ENCODE measurements at places on chromosomes 1 and 21. TPM values are rescaled to one million over a fixed set of nuclear protein-coding genes. Genes with fewer than 3 reads are reported as not detected.

DNA sequence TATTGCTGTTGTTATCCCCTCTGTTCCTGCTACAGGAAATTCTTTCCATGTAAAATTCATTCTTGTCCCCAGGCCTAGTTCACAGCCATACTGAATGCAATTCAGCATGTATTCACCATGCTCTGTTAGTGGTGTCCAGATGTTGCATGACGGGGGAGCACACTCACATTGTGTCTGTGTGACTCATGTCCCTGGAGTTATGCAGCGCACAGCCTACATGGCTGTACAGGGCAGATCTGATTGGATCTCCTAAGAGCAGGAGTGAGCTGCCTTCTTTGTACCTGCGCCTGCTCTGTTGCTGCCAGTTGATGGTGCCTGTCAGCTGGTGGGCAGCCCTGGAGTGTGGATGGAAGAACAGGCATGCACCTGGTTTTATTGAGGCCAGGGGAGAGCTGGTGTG, 17.6 kb downstream of the HTR6 start:
- no peak overlapping the region for H3K4me3 ChIP-seq
- no peak overlapping the region for H3K27ac ChIP-seq
- no peak for DNase-seq

DNA sequence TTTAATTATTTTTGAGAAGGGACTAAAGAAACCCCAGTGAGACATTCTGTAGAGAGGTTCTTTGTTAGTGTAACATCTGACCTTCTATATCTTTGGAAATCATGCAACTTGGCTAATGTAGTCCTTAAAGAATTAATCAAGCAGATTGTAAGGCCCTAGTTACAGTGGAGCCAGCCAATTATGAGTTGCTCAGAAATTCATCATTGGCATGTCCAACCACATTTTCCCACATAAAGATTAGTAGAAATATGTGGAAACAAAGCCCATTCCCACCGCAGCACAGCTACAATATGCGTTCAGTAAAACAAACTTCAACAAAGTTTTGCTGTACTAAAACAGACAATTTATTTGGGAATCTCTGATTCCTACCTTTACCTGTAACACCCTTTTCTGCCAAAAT, 27.8 kb downstream of the WNT2B start:
- no peak overlapping the region for H3K4me3 ChIP-seq
- no peaks in the 10 kb centered on the region for H3K4me1 ChIP-seq

DNA sequence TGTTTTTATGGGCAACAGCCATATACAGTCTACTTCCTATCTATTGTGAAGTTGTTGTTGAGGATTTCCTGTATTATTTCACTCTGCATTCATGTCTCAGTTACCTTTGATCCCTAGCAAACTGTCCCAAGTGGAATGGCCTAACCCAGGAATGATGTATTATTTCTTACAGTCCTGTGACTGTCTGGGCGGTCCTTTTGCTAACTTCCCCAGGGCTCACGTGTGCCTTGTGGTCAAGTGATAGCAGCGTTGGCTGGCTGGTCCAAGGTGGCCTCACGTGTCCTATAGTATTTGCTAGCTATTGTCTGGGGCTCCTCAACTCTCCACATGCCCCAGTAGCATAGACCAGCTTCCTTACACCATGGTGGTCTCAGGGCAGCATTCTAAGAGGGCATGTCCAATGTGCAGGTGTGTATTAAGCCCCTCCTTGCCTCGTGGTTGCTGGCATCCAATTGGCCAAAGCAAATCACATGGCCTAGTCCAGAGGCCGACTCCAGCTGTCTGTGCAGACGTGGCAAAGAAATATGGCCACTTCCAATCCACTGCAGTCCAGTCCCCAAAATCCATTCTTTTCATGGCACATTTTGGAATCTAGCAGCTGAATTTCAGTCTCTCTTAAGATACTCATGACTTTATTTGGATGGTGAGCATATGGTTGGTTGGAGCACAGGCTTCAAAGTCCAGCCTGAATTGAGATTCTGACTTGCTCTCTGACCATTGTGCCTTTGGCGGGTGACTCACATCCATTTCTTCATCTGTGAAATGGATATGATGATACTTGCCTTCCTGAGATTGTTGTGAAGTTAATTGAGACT, 94.1 kb downstream of the GALNT2 start:
- no peak for DNase-seq
- no peak overlapping the region for H3K27ac ChIP-seq
- H3K36me3 ChIP-seq = no peaks in the 10 kb centered on the region
- H3K4me1 ChIP-seq = peaks cover 3% of the 10 kb centered on the region

DNA sequence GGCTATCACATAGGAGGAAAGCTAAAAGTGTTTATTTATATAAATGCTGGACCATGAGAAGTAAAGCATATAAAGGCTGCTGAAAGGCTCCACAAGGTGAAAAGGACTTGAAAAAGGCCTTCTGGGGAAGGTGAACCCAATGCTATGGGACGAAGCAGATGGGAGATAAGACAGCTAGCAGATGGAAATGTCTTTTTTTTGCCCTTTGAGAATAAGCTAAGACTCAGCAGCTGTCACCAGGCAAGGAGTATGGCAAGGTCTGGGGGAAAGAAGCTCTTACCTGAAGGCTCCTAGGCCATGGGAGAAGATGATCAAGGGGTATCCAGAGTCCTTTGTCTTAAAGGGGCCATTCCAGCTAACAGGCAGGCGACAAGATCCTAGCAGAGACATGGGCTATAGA, 9.9 kb downstream of the PAFAH2 start:
- H3K36me3 ChIP-seq = no peaks in the 10 kb centered on the region
- DNase-seq = no peak
- no peaks in the 10 kb centered on the region for H3K4me1 ChIP-seq
- no peak overlapping the region for H3K4me3 ChIP-seq

- H3K27me3 ChIP-seq = peaks cover 99% of the 10 kb centered on the region
- H3K36me3 ChIP-seq = no peaks in the 10 kb centered on the region
- no peak for DNase-seq
- peak overlapping the region; percentile 41 for H3K4me3 ChIP-seq
- peaks cover 32% of the 10 kb centered on the region for H3K4me1 ChIP-seq
These were observed 6.5 kb upstream of the ITGB2 start for GRCh38 chr21:44927259-44927586.

GRCh38 chr1:231899713-231900435, 273.3 kb downstream of the DISC1 start:
- no peak for DNase-seq
- peaks cover 9% of the 10 kb centered on the region for H3K4me1 ChIP-seq
- H3K27ac ChIP-seq = no peak overlapping the region
- H3K27me3 ChIP-seq = no peaks in the 10 kb centered on the region
- H3K4me3 ChIP-seq = no peak overlapping the region

DNA sequence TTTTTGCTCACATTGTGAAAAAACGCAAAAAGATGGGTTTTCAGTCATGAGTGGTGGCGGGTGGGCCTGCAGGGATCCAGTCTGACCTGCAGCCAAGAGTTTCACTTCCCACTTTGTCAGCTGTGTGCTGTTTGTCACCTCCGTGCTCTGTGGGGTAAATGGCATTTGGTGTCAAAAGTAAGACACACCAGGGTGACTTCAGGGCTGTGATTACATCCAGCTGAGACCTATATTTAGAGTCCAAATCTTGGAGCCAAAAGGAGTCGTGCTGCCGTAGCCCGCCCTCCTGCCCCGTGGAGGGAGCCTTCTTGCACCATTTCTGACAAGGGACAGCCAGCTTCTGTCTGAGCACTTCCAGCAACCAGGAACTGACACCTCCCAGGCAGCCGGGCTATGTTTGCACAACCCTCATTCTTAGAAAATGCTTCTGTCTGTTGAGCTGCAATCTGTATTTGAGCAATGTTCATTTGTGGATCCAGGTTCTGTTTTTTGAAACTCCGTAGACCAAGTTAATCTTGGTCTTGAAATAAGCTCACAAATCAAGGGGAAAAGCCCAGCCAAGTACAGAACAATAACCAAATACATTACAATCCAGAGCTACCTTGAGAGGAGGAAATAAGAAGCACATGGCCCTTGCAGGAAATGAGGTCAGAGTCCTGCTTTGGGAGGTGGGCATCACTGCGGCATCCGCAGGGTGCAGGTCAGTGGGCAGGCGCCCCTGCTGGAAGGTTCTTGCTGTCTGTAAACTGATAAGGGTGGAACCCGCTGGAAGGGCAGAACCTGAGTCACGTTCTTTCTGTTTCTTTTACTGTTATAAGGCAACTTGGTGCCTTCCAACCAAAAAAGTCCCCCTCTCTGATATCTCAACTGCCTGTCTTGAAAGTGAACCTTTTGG, 14.4 kb downstream of the ABCG1 start:
- H3K36me3 ChIP-seq = no peaks in the 10 kb centered on the region
- no peak overlapping the region for H3K27ac ChIP-seq
- peaks cover 31% of the 10 kb centered on the region for H3K27me3 ChIP-seq

HAO2 gene
- not detected for total RNA-seq

Data from GM23338 (cell line).